AG10803 (cell line): ENCODE measurements at places on chromosomes 11 and 22.
A peak's percentile ranks its signal among the peaks of the same experiment; 100 is the strongest.

DNA sequence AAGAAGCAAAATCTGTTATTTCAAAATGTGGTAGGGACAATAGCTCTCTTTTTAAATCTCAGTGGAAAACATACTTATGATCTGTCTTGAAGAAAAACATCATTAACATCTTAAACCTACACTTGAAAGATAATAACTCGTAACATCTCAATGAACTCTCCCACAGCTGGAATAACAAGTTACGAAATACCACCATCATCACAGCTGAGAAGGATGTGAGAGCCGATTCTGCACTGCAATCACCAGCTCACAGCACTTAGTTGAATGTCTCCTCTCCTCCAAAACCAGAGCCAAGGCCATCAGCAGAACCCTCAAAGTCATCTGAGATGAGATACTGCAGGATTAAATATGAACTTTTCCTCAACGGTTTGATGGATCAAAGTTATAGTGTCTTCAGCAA, 124.3 kb downstream of the ARHGAP20 start:
- no peak for DNase-seq

DNA sequence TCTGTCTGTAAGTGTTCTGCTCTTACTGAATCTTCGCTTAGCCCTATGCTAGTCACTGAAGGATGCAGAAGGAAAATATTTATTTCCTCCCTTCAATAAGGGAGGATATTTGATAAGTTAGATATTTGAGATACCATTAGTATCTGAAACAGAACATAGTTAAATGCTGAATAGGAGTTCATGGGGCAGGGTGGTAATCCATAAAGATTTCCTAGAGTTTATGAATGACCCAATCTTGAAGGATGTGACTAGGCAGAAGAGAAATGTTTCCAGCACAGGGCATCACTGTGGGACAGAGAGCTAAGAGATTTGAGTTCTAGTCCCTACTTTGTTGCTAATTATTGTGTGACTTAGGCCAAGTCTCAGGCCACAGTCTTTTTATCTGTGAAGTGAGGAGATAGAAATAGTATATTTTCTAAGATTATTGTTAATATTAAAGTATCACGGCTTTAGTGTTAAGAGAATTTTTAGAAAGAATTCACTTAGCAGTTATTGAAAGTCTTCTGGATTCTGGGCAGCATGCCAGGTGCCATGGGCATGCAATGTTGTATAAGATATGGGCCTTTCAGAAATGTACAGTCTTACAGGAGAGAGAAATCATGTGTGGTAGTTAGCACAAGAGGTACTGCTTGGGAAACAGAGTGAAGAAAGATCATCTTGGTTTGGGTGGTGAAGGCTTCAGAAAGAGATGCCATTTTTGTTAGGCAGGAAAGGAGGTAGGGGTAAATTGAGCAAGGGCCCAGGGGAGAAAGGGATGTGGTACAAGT, 24.0 kb downstream of the SWAP70 start:
- peak; percentile 37 for DNase-seq

DNA sequence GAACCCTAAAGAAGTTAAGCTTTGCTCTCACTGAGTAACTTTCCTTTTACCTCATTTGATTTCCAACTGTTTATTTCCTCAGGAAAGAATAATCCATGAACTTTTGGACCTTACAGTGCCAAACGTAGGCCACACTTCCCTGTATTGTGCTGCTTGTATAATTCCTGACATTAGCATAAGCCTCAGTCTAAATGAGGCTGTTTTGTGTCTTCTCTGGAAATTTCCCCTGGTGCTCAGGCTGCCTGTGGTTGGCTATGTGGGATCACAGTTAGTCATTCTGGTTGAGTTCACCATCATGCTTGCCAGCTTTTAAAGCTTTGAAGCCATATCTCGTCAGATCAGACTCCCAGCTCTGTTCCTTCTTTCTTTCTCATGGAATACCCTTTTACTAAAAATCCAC, 107.0 kb downstream of the FAM76B start:
- DNase-seq: peak; percentile 60

DNA sequence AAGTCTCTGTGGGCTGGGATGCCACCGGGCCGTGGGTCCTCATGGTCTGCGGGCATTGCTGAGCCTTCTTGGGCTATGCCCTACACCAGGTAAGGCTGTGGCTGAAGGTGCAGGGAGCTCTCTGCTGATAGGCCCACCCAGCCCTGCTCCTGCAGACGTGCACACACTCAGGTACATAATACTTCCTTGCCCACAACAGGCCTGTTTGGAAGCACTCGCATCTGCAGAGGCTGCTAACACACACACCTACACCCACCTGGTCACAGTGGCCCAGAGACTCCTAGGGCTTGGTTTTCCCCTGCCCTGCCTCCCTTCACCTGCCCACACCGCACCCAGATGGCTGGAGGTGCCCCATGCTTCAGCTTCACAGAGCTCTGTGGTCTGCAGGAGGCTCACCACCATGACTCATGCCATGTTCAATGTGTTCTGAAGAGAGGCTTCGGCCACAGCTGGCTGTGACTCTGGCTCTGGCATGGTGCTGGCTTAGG, 72.8 kb upstream of the KCNQ1OT1 start:
- DNase-seq: peak; percentile 53

- no peak for DNase-seq
Measured at GRCh38 chr11:77324508-77324907, 23.0 kb upstream of the GDPD4 start.

- DNase-seq: peak; percentile 58
Measured at GRCh38 chr11:84905411-84905810, 721.7 kb downstream of the DLG2 start.

DNA sequence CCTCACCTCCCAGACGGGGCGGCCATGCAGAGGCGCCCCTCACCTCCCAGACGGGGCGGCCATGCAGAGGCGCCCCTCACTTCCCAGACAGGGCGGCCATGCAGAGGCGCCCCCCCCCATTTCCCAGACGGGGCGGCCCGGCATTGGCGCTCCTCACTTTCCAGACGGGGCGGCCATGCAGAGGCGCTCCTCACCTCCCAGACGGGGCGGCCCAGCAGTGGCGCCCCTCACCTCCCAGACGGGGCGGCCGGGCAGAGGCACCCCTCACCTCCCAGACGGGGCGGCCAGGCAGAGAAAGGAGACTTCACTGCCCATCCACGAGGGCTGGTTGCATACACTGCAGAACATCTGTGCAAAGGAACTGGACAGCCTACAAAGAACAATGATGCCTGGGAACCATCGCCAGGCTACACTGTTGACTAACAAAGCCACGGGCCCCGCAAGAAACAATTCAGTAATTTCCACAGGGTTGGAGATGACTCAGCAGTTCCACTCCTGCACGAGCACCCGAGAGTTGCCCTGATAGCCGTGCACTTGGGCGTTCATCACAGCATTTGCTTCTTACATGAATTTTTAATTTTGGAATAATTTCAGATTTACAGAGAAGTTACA, 58.7 kb downstream of the CTTN start:
- DNase-seq: peak; percentile 73

- DNase-seq: no peak
Measured at GRCh38 chr11:130049328-130049771, 20.3 kb upstream of the APLP2 start.

DNA sequence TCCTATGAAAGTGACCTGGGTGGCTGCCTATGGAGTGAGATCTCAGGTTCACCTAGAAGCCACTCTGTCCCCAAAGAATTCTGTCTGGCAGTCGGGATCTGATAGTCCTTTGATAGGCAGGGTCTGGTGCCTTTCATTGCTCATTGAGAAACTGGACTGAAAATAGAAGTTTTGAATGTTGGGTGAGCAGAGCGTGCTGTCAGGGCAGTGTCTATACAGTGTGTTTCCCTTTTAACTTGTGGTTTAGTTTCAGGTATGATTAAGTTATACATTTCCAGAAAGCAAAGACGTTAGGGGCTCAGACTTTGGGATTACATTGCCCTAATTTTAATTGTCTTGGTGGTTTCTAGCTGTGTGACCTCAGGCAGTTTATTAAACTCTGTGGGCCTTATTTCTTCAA, 111.3 kb upstream of the PAX6 start:
- DNase-seq: no peak

DNA sequence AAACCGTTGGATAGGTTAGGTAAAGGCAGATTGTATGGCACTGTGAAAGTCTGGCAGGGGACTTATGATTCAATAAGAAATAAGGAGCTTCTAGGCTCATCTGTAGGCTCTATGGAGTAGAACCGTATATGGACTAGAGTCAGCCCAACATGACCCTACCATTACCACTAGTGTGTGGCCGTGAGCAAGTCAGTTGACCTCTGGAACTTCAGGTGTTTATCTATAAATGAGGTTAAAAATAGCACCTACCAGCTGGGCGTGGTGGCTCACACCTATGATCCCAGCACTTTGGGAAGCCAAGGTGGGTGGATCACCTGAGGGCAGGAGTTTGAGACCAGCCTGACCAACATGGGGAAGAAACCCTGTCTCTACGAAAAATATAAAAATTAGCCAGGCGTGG, 4.4 kb downstream of the HINFP start:
- no peak for DNase-seq

- DNase-seq: no peak
Measured at GRCh38 chr11:75246671-75247350, 6.2 kb downstream of the TPBGL start.

DNA sequence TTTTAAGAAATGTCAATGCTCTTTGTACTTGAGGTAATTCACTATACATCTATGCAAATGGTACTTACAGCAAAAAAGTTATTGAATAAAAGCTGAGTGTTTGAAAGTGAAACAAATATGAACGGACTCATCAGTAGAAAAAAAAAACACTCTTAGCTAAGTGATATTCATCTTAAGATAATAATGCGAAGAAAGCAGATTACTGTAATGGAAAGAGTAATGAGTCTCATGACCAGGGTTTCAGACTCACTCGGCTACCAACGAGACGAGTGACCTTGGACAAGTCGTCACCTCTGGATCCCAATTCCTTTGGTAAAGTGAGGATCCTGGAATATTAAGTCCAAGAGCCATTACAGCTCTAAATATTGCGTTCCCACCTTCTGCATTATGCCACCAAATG, 57.0 kb downstream of the PACSIN2 start:
- DNase-seq: no peak

GRCh38 chr11:65719871-65720210, 757 bp downstream of the RNASEH2C start:
- peak; percentile 44 for DNase-seq

- peak; percentile 44 for DNase-seq
Measured at GRCh38 chr11:47179655-47179991, 2.9 kb upstream of the ARFGAP2 start.

DNA sequence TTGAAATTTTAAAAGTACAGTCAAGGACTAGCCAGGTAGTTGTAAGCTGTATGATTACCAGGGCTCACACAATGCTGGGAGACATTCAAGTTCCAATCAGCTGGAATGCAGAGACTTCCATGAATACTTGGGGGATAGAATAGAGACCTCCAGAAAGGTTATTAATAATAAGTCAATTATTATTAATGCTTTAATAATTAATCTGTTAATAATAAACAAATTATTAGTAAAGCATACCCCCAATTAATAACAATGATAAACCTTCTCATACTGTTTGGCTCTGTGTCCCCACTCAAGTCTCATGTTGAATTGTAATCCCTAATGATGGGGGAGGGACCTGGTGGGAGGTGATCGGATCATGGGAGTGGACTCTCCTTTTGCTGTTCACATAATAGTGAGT, 14.6 kb upstream of the MS4A6A start:
- no peak for DNase-seq

GRCh38 chr11:66326261-66327111, 9.6 kb upstream of the CD248 start:
- DNase-seq: peak; percentile 77

GRCh38 chr22:24106385-24107381, 74.6 kb upstream of the SUSD2 start:
- no peak for DNase-seq

GRCh38 chr11:75475767-75476650, 43.0 kb upstream of the KLHL35 start:
- peak; percentile 44 for DNase-seq
